CD4-positive, alpha-beta memory T cell (primary cell): ENCODE measurements at places on chromosomes 2 and 18. TPM values are rescaled to one million over a fixed set of nuclear protein-coding genes. Genes with fewer than 3 reads are reported as not detected.

OSR1 gene
- not detected for total RNA-seq

ALPG gene
- total RNA-seq: not detected

ASPRV1 gene
- total RNA-seq: 2.3 TPM

MFSD2B gene
- not detected for total RNA-seq

KCNG2 gene
- total RNA-seq: not detected

KCNS3 gene
- total RNA-seq: not detected

TEX44 gene
- total RNA-seq: not detected

SP5 gene
- total RNA-seq: not detected

TDRD15 gene
- total RNA-seq: 0.06 TPM

ERICH2 gene
- total RNA-seq: not detected

BOLL gene
- not detected for total RNA-seq

RGPD3 gene
- 0.44 TPM for total RNA-seq

FBLN7 gene
- total RNA-seq: 34.3 TPM

MC5R gene
- total RNA-seq: not detected

HADHB gene
- 67.1 TPM for total RNA-seq

PRKAG3 gene
- total RNA-seq: not detected

FER1L5 gene
- not detected for total RNA-seq

SEH1L gene
- total RNA-seq: 28.9 TPM

VWA3B gene
- total RNA-seq: not detected

C1QL2 gene
- not detected for total RNA-seq

SP100 gene
- 226 TPM for total RNA-seq

CCDC141 gene
- 8.2 TPM for total RNA-seq

PID1 gene
- 0.47 TPM for total RNA-seq

FAM228A gene
- total RNA-seq: 0.36 TPM

CHRNG gene
- not detected for total RNA-seq

SCYGR4 gene
- total RNA-seq: not detected

HSPE1 gene
- 52.4 TPM for total RNA-seq

ANKRD53 gene
- 0.20 TPM for total RNA-seq

KCNIP3 gene
- not detected for total RNA-seq

NT5C1B gene
- not detected for total RNA-seq

SDC1 gene
- total RNA-seq: 0.09 TPM

C2orf15 gene
- total RNA-seq: 2.3 TPM

FAM161A gene
- total RNA-seq: 4.9 TPM

CBLN2 gene
- total RNA-seq: not detected

RND3 gene
- not detected for total RNA-seq

DOCK10 gene
- total RNA-seq: 186 TPM

DCC gene
- total RNA-seq: not detected

NCKAP1 gene
- total RNA-seq: 6.3 TPM

GYPC gene
- 78.5 TPM for total RNA-seq
